WERI-Rb-1 (cell line): ENCODE measurements at places on chromosomes 1 and 21.

GRCh38 chr1:119902775-119903442 lies 6.6 kb upstream of the ADAM30 start:
- DNase-seq = no peak

- DNase-seq = peak; percentile 41
These were observed 8.7 kb upstream of the COL6A1 start for GRCh38 chr21:45972716-45973474.

DNA sequence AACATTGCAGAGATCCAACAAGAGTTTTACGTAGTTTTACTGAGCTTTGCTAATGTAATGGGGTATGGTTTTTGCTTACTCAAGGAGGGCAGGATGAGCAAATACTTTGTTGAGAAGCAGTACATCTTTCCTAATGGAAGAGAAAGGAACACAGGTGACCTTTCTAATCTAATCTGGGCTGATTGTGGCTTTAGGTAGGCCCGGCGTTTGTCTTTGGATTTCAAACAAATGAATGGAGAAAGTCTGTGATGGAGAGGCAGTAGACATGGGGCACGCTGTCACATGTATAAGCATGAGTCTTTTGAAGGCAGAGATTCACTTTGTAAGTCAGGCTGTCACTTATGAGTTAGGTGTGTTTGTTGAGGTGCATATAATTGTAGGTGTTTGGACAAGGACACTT lies 1.7 kb downstream of the PLEKHM2 start:
- DNase-seq = no peak

DNA sequence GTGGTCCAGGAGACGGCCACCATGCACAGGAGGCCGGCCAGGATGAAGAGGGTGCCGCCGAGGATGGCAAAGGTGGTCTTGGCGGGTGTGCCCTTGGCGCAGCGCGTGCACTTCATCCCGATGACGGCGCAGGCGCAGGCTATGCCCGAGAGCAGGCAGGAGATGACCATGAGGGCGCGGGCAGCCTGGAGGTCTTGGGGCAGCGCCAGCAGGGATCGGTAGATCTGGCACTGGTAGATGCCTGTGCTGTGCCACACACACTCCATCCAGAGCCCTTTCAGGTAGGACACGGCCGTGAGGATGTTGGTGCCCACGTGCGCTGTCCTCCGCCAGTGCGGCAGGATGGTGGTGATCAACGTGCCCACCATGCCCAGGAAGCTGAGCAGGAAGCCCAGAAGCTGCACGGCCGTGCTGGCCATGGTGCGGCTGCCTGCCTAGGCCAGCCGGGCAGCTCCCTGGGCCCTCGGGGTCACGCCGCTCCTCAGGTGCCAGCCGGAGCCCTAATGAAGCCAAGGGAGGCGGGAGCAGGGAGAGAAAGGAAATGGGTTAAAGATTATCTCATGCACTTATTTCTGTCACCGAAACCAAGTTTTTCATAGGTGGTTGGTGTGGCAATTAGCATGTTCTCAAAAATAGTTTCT lies 18.5 kb downstream of the CLDN14 start:
- no peak for DNase-seq

DNA sequence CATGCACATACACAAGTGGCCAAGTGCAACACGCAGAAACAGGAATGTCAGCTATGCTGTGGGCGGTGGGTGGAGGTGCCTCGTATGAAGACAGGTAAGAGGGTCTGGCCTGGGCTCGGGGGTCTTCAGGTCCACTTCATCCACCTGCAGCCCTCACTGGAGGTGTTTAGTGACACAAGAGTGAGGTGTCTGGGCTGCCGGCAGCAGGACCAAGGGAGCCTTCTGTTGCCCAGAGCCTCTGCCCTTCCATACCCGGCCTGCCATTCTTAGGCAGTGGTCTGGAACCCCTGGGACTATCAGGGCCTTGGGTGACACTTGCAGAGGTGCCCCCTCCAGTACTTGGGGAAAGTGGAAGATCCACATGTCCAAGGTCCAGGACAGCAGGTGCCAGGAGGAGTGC lies 21.7 kb upstream of the ACTRT2 start:
- no peak for DNase-seq

DNA sequence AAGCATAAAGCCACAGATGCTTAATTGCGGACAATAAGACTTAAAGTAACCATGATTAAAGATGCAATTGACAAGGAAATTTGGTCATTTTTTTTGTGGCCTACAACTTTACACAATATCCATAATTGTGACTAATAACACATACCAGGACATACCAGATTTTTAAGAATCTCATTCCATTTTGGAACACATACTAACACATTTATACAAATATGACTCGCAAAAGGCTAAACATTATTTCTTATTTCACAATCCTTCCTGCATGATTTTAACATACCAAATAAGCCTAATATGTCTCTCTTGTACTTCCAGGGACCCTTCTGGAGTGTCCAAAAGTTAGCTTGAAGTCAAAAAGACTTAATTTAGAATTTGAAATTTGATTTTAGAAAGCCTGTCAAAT lies 48.8 kb downstream of the DR1 start:
- no peak for DNase-seq

DNA sequence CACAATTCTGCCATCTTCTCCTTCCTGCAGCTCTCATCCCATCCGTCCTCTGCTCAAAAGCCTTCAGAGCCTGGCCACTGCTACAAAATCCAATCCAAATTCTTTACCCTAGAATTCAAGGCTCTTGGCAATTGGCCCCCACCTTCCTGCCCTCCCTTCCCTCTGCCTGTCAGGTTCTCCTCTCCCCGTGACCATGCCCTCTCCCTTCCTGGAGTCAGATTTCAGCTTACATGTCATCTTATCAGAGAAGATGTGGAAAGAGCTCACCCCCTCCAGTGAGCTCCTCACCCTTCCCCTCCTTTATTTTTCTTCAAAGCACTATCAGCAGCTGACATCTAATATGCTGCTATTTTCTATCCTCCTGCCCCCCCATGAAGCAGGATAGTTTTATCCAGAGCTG lies 86.9 kb downstream of the GRIK3 start:
- DNase-seq = no peak

DNA sequence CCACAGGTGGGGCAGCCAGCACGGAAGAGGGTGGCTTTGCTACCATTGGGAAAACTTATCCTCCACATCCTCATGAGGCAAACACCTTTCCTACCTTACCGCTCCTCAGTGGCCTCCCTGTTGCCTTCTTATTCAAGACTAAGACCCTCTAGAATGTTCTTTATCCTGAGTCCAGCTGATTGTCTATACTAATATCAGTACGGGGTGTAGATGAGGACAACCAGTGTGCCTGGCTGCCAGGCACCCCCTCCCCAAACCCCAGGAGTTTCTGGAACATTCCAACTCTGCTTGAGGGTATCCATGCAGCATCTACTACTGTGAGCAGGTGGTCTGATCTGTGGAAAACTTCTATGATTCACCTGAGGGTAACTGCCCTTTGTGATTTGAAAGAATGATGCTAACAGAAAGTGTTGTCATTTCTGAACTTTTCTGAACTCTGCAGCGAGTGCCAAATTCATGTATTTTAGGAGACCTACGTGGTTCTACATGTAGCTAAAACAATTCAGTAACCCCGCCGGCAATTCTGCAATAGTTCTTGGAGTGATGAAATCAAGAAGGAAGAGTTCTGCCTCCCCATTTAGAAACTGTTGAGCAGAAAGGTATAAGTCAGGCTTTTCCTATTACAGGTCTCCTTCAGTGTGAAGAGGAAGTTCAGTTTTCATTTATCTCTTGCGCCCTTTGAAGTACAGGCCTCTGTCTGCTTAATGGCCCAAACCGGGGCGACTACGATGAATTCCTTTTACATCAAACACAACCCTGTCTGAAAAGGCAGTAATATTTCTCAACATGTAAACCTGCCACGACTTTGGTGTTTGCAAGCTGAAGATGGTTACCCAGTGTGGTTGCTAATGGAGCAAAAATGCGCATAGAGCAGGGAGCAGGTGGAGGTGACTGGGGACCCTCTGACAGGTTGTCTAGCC lies 80.4 kb downstream of the RUNX1 start:
- DNase-seq = no peak

GRCh38 chr1:2821966-2822620 lies 20.6 kb upstream of the TTC34 start:
- DNase-seq = peak; percentile 62

DNA sequence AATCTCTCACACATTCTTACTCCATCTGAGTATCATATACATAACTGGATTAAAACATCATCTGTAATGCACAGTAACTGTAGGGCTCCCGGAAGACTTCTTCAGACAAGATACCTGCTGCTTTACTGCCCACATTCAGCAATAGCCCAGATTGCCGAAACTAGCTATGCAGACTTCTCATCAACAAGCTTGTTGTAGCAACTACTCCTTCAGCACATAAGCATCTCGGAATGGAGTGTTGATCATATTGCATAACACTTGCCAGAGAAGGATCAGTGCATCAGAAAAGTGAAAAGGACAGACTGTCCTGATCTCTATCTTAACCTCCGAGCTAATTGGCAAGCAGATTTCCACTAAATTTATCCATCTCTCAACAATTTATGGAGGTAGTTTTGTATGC lies 354.6 kb upstream of the C1orf87 start:
- no peak for DNase-seq

- no peak for DNase-seq
These were observed 60.4 kb upstream of the NEK7 start for GRCh38 chr1:198096390-198096789.

DNA sequence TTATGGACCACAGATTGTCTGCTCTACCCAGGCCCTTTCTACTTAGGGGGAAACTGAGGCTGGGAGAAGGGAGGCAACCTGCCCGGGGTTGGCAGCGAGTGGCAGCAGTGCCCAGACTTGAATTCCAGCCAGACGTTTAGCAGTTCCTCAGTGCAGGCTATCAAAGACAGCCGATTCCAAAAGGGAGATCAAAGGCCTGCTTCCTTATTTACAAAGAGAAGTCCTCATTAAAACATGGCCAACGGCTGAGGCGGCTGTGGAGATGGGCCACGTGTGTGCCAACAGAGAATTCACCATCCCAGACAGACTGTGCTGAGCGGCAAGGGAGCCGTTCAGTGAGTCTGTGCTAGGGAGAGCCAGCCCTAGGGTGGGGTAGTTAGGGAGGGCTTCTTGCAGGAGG lies 27.7 kb downstream of the C1QB start:
- no peak for DNase-seq

- no peak for DNase-seq
These were observed 6.9 kb downstream of the ANKRD35 start for GRCh38 chr1:145878724-145879123.

GRCh38 chr1:60913039-60913438 lies 169.3 kb upstream of the NFIA start:
- DNase-seq = no peak

DNA sequence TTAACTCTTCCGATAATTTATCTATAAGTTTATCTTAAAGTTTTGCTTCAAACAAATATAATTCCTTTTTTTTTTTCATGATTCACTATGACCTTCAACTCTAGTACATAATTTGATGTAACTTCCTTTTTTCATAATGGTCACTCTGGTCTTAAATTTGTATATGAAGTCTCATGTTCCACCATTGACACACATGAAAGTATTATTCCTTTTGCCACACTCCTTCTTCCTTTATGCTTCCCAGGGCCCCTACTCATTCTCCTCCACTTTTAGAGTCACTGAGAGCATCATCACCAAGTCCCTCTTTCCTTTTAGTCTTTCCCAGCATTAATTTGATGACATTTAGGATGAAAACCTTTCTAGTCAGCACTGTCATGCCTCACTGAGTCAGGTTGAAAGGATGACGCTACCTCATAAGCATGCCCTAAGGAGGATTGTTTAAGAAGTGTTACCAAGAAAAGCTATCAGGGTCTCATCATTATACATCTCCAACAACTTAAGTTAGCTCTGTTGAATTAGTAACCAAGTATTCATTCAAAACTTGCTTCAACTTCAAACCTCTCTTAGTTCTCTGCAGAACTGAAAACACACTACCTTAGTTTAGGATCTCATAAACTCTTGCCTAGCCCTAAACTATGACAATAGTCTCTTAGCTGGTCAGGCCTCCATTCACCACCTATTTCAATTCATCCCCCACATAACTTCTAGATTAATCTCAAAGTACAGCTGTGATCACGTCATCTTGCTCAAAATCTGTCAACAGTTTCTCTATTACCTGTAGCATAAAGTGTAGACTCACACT lies 14.5 kb downstream of the AUNIP start:
- no peak for DNase-seq

GRCh38 chr1:168553680-168554553 lies 10.1 kb upstream of the XCL2 start:
- DNase-seq = no peak
